ENCODE measurements at places on chromosomes 7 and 10.

- no peak for DNase-seq
Measured at GRCh38 chr7:31687024-31687748, at the start of gene PPP1R17. TSS of gene PPP1R17 (plus strand) at chr7:31687215. CDS start at chr7:31692442, 5,227 bp downstream.

- no peak for DNase-seq
Measured at GRCh38 chr10:69721690-69722310, 79.9 kb upstream of the COL13A1 start.

- DNase-seq, result no peak
Measured at GRCh38 chr7:102094316-102094650, 192.4 kb upstream of the SH2B2 start.

DNA sequence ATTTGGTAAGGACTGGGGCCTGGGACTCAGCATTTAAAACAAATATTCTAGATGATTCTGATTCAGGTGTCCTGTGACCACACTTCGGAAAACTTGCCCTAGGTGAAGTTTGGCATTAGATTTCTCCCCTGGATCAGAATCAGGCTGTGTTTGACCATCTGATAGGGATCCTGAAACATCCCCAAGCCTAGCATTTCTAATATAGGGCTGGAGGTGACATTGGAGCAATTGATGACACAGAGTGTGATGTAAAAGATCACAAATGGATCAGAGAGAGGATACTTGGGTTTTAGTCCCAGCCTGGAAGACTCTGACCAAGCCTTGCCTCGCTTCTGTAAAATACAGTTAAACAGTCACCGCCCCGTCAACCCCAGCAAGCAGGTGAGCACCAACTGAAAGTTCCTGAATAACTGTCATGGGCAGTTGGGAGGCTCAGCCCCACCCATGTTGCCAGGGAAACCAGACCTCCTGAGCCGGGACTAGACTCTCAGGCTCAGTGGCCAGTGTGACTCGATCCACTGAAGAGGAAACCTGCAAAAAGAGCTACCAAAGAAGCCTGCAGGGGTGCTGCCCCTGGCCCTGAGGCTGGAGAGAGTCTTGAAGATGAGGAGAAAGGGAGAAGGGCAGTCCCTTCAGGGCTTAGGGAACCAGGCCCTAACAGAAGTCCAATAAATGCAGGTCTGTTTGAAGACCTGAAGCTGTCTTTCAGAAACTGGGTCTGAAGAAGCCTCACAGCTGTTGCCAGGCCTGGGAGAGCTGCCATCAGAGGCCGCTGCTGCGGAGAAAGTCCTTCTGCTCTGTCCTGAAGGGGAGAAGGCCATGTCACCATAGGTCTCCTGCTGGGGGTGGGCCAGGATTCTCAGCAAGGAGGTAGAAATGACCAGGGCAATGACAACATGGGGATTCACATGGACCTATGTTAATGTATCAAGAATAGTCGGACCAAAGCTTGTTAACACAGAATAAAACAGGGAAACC, 126.1 kb upstream of the KCNMA1 start:
- no peak for DNase-seq

GRCh38 chr7:70595370-70595754, 536.6 kb upstream of the GALNT17 start:
- DNase-seq, result no peak

GRCh38 chr7:70574970-70575799, 556.8 kb upstream of the GALNT17 start:
- DNase-seq, result no peak

All from stimulated activated CD8-positive, alpha-beta memory T cell treated with anti-CD3 and anti-CD28 coated beads, Interleukin-4, amount 100 ng/mL, for 4 hours (primary cell).